Stomach (tissue), 19 donors: ENCODE measurements at places on chromosomes 5 and 9. TPM values are rescaled to one million over a fixed set of nuclear protein-coding genes. Genes with fewer than 3 reads are reported as not detected.

- no peak for DNase-seq
Measured at GRCh38 chr5:159170021-159170420, 39.3 kb downstream of the RNF145 start.

- DNase-seq, result peak; percentile 81
Measured at GRCh38 chr5:14399054-14399692, 182.4 kb upstream of the OTULINL start.

GRCh38 chr9:19665146-19665863, 123.5 kb downstream of the SLC24A2 start:
- no peak for DNase-seq

DNA sequence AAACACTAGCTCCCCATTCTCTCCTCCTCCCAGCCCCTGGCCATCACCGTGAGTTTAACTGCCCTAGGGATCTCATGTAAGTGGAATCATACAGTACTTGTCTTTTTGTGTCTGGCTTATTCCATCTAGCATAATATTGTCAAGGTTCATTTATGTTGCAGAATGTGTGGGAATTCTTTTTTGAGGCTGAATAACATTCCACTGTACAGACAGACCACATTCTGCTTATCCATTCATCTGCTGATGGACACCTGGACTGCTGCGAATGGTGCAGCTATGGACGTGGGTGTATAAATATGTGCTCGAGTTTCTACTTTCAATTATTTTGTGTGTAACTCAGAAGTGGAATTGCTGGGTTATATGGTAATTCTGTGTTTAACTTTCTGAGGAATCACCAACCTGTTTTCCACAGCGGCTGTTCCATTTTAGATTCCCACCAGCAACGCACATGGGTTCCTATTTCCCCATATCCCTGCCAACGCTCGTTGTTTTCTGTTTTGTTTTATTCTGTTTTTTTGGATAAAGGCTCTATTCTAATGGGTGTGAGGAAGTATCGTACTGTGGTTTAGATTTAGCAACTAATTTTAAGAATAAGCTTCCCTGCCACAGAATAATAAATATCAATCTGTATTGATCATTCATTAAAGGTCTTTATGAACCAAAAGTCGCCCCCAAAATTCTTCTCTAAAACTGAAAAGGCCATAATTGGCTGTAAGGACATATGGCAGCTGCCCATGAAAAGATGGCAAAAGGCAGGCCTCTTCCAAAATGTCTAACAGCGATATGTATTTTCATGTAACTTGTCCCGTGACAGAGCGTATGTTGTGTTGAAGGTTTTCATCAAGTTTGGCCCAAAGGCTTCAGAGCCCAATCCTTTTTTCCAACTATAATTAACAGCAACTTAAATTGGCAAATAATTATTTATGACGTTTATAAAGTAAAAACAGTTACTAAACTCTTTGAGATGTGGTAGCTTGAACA, 70.3 kb downstream of the DAP start:
- DNase-seq, result no peak

DNA sequence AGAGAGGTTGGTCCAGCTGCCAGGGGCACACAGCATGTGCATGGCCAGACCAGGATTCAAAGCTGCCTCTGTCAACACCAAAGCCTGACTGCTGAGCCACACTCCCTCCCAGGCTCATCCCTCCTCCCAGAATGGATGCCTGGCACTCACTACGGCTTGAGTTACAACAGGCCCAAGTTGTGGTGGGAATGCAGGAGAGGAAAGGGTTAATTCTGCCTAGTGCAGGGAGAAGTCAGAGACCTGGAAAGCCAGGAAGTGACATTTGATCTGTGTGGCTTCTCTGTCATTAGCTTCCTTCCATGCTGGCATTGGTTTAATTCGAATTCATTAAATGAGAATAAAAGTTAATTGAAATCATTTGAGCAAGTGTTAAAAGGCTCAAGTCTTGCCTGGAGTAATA, 150.0 kb downstream of the NSG2 start:
- no peak for DNase-seq

DNA sequence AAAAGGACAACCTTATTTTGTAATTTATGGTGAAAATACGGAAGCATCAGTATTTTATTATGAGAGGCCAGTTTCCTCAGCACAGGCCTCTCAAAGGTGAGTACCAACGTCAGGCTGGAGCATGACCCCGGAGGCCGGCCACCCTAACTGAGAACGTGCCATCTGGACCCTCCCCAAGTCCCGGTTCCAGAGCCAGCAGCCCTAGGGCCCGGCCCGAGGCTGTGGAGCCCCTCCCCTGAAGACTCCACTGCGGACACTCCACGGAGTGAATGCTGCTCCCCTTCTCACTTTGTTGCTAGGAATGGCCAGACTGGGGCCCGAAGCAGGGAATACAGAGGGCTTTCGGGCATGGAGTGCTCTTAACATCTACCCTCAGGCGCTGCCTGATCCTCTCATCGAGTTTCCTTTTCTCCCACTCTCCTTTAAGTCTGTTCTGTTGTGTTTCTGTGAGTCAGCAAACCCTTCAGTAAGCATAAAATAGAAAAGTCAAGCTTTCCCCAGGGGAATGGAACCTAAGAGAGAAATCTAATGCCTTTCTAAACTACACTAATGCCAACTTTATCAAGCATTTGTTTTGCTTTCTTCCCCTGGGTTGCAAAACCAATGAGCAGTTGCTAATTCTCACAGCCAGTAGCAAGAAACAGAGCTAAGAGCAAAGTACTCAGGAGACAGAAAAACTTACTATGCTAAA, 4.5 kb downstream of the BRD9 start:
- no peak for DNase-seq

DNA sequence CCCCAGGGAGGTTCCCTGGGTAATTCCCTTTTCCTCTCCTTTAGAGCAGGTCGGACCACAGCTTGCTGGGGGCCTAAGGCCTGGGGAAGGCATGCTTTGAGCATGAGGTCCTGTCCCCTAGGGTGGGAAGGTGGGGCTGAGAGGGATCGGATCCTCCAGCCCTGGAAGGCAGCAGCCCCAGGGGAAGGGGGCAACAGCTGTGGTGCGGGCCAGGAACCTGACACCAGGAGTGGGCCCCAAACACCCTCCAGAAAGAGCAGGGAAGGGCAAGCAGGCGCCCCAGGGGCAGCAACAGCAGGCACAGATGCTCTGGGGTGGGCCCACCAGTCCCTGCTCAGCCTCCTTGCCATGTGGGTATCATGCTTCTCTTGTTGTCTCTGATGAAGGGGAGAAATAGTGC, 3.2 kb upstream of the CORO2A start:
- DNase-seq, result no peak

DNA sequence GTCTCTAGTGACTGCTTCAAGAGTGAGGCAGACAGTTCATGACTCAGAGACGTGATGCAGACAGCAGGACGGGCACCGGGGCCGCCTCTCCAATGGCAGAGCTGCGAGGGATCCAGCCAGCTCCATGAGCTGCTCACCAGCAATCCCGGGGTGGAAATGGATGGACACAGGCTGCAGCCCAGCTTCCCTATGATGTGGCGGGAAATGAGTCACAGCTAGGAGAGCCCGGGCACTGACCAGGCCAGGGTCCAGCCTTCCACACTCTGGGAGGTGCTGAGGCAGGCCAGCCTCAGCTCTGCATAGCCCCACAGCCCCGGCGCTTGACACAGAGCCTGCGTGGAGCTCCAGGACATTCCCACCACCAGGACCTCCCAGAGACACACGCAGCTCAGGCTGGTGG, 244.8 kb upstream of the IRX2 start:
- DNase-seq, result no peak

DNA sequence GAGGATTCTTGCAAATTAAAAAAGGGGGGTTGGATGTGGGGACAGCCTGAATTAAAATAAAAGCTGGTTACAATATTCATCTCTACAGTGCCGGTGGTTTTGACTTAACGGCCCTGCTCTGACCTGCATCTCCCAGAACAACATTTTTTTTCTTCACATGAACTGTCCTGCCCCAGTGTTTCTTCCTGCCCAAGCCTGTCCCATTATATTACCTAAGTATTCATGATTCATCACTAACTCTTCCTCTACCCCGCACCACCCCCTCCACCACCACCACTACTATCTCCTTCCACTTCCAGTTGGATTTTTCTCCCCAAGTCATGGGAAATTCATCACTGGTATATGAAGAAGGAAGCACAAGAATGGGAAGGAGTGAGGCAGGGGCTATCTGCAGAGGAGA, 90.1 kb downstream of the ZFAND5 start:
- no peak for DNase-seq

Gene BOD1
- total RNA-seq, result 58.4 TPM

Gene BRD8
- total RNA-seq, result 55.4 TPM

Gene TARS1
- total RNA-seq, result 25.5 TPM

DNA sequence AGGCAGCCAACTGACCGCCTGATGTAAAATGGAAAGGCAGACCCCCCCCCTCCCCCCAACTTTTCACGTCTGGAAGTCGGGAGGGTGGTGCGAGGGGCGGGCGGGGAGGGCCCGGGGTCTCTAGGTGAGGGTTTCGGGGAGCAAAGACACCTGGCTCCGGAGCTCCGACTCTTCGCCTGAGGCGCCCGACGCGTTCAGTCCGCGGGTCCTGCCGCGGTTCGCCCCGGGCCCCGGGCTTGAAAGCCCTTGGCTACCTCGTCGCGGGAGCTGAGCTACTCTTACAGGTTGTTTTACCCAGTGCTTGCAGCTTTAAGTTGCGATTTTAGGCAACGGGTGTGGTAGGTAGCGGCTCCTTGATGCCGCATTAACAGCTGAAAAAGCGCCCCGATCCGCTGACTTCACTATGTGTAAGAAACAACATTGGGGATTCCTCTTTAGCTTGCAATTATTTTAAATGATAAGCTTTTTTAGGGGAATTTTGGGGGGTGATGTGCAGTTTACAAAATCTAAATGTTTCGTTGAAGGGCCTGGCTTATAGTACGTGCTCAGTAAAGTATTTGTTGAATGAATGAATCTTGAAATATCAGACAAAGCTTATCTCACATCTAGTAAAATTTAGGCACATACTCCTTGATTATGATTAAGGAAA, 722 bp downstream of the CDC42SE2 start:
- peak; percentile 69 for DNase-seq

GRCh38 chr5:11780641-11781345, 123.5 kb downstream of the CTNND2 start:
- DNase-seq, result no peak

GRCh38 chr9:135821116-135821515, 86.2 kb downstream of the CAMSAP1 start:
- DNase-seq, result no peak

GRCh38 chr5:97494465-97494864, 311.4 kb upstream of the RIOK2 start:
- DNase-seq, result no peak

DNA sequence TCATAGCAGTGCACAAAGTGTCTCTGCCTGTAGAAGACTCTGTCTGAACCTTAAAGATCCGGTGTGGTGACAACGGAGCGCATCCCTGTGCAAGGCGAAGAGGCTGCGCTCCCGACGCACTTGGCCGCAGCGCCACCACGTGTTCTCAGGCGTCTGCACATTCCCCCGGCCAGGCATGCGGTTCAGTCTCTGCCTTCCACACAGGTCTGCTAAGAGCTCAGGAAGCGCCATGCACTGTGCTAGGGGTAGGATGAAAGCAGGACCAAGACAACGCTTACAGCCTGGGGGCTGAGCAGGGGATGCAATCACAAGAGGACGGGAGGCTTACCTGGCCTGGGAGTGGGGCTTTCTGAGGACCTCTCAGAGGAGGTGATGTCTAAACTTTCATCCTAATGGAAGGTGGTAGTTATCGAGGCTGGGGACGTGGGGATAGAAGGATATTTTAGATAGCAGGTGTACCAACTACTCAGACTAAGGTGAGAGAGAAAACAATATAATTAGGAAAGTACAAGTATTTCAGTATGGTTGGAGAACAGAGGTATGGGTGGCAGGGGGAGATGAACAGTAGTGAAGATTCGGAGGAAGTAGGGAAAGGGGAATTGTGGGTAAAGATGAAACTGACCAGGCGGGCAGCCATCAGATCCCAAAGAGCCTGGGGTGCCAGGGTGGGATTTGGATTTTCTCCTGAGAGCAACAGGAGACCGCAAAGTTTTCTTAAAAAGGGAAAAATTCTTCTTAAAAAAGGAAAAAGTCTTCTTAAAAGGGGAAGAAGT, 13.3 kb downstream of the CAPSL start:
- DNase-seq, result peak; percentile 87

- DNase-seq, result no peak
Measured at GRCh38 chr5:89449392-89450148, 566.6 kb upstream of the MEF2C start.

DNA sequence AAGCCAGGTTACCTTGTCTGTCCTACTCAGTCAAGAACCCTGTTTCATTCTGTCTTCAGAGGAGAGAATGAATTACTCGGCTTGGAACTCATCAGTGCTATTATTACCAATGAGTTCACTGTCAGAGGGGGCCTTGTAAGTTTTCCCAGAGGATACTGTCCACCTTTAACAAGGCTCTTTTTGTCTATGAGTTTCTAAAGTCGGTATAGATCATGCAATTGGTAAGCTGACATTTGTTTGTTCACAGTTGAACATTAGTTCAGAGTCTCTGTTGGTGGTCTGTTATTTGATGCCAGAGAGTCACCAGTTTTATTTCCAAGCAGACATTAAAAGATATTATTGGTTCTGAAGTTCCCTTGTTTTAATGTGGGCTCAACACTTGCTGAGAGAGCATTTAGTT, 58.1 kb upstream of the DHFR start:
- DNase-seq, result no peak

- no peak for DNase-seq
Measured at GRCh38 chr5:162068412-162068811, 839 bp downstream of the GABRG2 start.

Gene CHMP5
- total RNA-seq, result 23.5 TPM

GRCh38 chr5:620586-621180, 8.5 kb downstream of the CEP72 start:
- DNase-seq, result no peak

DNA sequence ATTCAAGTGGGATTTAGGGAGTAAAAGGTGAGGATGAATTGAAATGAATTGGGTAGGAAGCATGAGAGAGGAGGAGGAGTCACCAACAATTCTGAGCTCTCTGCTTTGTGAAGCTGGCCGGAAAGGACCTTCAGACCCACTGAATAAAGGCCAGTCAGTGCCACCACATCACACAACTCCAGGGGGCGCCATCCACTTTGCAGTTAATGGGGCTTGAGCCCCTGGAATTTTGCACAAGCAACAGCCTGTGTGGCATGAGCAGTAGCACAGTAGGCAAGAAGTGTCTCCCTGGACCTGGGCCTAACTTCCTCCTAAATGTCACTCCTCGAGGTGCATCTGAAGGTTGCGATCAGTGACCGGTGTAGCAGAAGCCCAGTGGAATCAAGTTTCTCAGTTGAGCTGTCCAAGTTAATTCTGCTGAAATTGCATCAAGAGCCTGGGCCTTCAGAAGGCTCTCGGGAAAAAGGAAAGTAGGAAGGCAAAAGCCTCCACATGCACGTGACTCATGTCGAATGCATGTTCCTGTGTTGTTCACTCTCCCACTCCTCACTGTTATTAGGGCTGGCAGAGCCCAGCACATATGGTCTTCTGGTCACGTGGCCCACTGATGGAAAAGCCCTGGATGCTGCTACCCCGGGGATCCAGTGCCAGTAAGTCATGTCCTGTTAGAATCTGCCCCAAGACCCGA, 27.8 kb upstream of the GLIS3 start:
- no peak for DNase-seq

GRCh38 chr5:137367951-137368350, 131.2 kb downstream of the SPOCK1 start:
- DNase-seq, result no peak
